ENCODE measurements at places on chromosomes 16 and 17.
A peak's percentile ranks its signal among the peaks of the same experiment; 100 is the strongest.

- H3K27ac ChIP-seq, result no peak overlapping the region
- H3K27me3 ChIP-seq, result peaks cover 4% of the 10 kb centered on the region
- H3K4me3 ChIP-seq, result no peak overlapping the region
- no peak for DNase-seq
- H3K36me3 ChIP-seq, result peaks cover 13% of the 10 kb centered on the region
- H3K4me1 ChIP-seq, result peaks cover 48% of the 10 kb centered on the region
These were observed 226.3 kb downstream of the MSI2 start for GRCh38 chr17:57482657-57483056.

DNA sequence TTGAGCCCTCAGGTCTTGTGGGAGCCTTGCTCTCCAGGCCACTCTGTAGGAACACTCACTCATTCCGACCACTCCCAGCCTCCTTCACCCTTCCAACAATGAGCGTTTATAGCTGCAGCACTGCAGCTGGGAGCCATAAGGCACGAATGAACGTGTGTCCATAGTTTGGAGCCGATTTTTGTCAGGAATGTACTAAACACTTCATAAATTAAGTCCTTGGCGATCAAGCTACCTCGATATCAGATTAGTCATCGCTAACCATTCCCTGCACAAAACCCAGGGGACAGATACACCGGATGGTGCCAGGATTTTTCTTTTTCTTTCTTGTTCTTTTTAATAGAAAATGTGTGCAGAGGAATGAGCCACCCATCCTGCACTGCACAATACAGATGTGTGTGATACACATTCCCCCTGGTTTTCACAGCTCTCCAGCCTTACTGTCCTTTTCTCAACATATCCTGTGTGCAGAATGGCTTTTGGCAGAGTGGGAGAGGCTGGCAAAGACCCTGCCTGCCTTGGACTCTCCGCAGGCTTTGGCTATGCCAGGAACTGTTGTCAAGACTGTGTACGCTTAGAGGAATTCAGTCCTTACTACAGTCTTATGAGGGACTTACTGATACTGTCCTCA is 68.4 kb upstream of the ELAC2 start:
- H3K27ac ChIP-seq, result no peak overlapping the region
- H3K4me1 ChIP-seq, result no peaks in the 10 kb centered on the region
- H3K27me3 ChIP-seq, result no peaks in the 10 kb centered on the region
- no peak overlapping the region for H3K4me3 ChIP-seq
- H3K36me3 ChIP-seq, result no peaks in the 10 kb centered on the region
- DNase-seq, result no peak

DNA sequence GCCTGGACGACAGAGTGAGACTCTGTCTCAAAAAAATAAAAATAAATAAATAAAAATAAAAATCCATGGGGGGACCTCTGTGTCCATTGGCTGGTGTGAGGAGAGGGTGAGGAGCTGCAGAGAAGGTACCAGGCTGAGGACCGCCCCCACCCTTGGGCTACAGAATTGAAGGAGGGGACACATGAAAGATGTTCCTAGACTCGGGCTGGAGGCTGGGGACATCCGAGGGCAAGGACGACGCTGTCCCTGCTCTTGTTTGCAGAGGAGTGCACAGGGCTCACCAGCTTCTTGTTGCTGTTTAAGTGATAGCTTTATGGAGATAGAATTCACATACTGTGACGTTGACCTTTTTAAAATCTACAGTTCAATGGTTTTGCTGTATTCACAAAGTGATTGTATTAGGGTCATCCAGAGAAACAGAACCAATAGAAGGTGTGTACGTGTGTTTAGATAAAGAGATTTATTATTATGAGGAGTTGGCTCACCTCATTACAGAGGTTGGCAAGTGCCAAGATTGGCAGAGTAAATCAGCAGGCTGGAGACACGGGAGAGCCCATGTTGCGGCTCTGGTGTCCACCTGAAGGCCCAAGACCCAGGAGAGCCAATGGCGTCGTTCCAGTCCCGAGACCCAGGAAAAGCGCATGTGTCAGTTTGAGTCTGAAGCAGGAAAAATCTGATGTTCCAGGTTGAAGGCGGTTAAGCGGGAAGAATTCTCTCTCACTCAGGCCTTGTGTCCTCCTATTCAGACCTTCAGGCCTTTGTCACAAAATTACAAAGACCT is 320.7 kb downstream of the SEC14L1 start:
- no peak for DNase-seq
- H3K4me3 ChIP-seq, result peak overlapping the region; percentile 62
- no peaks in the 10 kb centered on the region for H3K36me3 ChIP-seq
- peak overlapping the region; percentile 95 for H3K27ac ChIP-seq
- peaks cover 95% of the 10 kb centered on the region for H3K4me1 ChIP-seq
- peaks cover 8% of the 10 kb centered on the region for H3K27me3 ChIP-seq

- H3K27ac ChIP-seq, result peak within 1 kb of the TSS; percentile 93
- DNase-seq, result peak; percentile 36
- peaks cover 70% of the 10 kb centered on the region for H3K4me1 ChIP-seq
These were observed at the start of gene XYLT1 for GRCh38 chr16:17470908-17471718. Gene XYLT1, minus strand, starts transcription at chr16:17470960. Its CDS starts 164 bp downstream, at chr16:17470796.

DNA sequence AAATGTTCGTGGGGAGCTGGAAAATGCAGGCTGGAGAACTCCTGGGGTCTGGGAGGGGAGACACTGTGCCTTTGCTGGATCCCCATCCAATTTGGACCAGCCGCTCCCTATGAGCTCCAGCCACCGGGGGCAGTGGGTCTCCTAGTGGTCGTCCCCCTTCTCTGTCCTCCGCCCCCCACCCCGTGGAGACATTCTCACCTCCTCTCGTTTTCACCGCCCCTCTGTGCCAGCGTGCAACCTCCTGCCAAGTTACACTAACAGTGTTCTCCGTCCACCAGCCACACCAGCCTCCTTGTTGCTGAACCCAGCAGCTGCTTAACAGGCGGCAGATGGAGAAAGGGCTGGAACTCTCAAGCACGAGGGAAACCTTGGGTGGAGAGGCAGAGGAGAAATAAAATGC is 67.4 kb upstream of the SOX9 start:
- no peak overlapping the region for H3K4me3 ChIP-seq
- no peaks in the 10 kb centered on the region for H3K4me1 ChIP-seq
- no peak overlapping the region for H3K27ac ChIP-seq
- no peaks in the 10 kb centered on the region for H3K36me3 ChIP-seq
- no peak for DNase-seq
- H3K27me3 ChIP-seq, result peaks cover 2% of the 10 kb centered on the region

DNA sequence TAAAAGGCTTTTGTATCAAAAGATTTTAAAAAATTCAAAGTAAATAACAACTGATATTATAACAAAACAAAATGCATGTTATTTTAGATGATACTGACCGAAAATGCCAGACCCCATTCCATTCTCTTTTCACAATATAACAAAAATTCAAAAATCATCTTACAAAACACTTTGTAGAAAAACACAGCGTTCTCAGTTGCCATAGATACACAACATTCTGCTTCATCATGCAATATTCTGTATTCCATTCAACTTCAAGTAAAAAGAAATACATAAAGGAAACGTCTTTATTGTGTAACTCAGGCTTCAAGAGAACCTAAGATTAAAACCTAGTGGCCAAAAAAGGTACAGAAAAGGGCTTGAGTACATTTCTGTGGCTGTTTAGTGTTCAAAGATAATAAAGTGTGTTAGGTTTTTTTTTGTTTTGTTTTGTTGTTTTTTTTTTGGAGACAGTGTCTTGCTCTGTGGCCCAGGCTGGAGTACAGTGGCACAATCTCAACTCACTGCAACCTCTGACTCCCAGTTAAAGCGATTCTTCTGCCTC is 250.5 kb downstream of the CEP112 start:
- no peaks in the 10 kb centered on the region for H3K4me1 ChIP-seq
- DNase-seq, result no peak
- H3K36me3 ChIP-seq, result no peaks in the 10 kb centered on the region
- H3K27ac ChIP-seq, result no peak overlapping the region
- H3K4me3 ChIP-seq, result no peak overlapping the region
- peaks cover 6% of the 10 kb centered on the region for H3K27me3 ChIP-seq

- H3K27ac ChIP-seq, result no peak overlapping the region
- no peak overlapping the region for H3K4me3 ChIP-seq
- no peaks in the 10 kb centered on the region for H3K36me3 ChIP-seq
- no peak for DNase-seq
These were observed 12.2 kb upstream of the TERF2 start for GRCh38 chr16:69397821-69398521.

GRCh38 chr17:28928061-28928460 is 23.3 kb downstream of the PHF12 start:
- no peak for DNase-seq
- H3K4me3 ChIP-seq, result no peak overlapping the region
- H3K27ac ChIP-seq, result peak overlapping the region; percentile 97
- peaks cover 70% of the 10 kb centered on the region for H3K4me1 ChIP-seq

GRCh38 chr17:28846231-28846630 is 3.6 kb upstream of the FAM222B start:
- no peaks in the 10 kb centered on the region for H3K36me3 ChIP-seq
- H3K4me3 ChIP-seq, result no peak overlapping the region

GRCh38 chr16:9428355-9429005 is 337.0 kb downstream of the HAPSTR1 start:
- DNase-seq, result no peak
- no peaks in the 10 kb centered on the region for H3K4me1 ChIP-seq
- no peaks in the 10 kb centered on the region for H3K36me3 ChIP-seq
- H3K4me3 ChIP-seq, result no peak overlapping the region

- H3K27ac ChIP-seq, result no peak overlapping the region
- H3K4me3 ChIP-seq, result no peak overlapping the region
- H3K27me3 ChIP-seq, result no peaks in the 10 kb centered on the region
- no peaks in the 10 kb centered on the region for H3K36me3 ChIP-seq
- H3K4me1 ChIP-seq, result no peaks in the 10 kb centered on the region
These were observed 403 bp upstream of the KRTAP3-1 start for GRCh38 chr17:41009301-41009760.

DNA sequence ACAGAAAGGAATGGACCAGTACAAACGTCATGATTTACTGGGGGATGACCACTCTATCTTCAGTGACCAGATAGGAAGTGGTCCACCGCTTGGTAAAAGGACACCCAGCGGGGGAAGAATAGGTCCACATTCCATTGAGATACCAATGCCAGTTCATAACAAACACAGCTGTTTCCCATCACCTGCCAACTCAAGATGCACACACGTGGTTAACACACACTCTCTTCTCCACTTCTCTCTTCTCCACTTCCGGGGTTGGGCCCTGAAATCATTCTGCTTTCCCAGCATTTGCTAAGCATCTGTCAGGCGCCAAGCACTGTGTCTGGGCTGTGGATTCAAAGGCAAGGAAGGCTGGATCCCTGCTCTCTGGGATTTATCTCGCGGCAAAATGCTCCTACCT is 175.5 kb downstream of the SLC39A11 start:
- no peak overlapping the region for H3K4me3 ChIP-seq
- no peaks in the 10 kb centered on the region for H3K36me3 ChIP-seq
- peaks cover 7% of the 10 kb centered on the region for H3K4me1 ChIP-seq
- no peak overlapping the region for H3K27ac ChIP-seq

GRCh38 chr16:5257462-5257861 is 159.9 kb upstream of the EEF2KMT start:
- no peak overlapping the region for H3K27ac ChIP-seq
- no peak overlapping the region for H3K4me3 ChIP-seq
- no peaks in the 10 kb centered on the region for H3K4me1 ChIP-seq
- H3K36me3 ChIP-seq, result no peaks in the 10 kb centered on the region

DNA sequence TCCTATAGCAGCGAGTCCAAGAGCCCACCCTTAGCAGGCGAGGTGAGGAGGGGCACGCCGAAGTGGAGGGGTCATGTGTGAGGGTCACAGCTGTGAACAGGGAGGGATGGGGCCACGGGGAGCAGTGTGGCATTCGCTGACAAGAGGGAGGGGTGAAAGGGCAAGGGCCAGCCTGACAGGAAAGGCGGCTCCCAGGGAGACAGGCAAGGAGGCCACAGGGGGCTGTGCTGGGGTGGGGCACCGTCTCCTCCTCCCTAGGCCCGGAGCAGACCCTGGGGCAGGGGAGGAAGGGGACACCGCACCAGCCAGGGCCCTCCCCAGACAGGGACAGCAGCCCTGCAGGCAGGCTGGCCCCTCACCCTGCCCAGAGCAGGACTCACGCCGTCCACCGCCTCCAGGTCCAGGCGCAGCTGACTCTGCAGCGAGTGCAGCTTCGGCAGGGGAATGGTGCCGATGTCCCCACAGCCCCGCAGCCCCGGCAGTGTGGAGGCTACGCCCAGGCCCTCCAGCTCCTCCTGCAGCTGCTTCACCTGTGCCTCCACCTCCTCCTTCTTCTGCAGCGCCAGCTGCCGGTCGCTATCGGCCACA is 15.1 kb downstream of the GNPTG start:
- no peaks in the 10 kb centered on the region for H3K4me1 ChIP-seq
- H3K36me3 ChIP-seq, result peaks cover 5% of the 10 kb centered on the region
- H3K4me3 ChIP-seq, result no peak overlapping the region
- H3K27me3 ChIP-seq, result peaks cover 4% of the 10 kb centered on the region
- no peak for DNase-seq

DNA sequence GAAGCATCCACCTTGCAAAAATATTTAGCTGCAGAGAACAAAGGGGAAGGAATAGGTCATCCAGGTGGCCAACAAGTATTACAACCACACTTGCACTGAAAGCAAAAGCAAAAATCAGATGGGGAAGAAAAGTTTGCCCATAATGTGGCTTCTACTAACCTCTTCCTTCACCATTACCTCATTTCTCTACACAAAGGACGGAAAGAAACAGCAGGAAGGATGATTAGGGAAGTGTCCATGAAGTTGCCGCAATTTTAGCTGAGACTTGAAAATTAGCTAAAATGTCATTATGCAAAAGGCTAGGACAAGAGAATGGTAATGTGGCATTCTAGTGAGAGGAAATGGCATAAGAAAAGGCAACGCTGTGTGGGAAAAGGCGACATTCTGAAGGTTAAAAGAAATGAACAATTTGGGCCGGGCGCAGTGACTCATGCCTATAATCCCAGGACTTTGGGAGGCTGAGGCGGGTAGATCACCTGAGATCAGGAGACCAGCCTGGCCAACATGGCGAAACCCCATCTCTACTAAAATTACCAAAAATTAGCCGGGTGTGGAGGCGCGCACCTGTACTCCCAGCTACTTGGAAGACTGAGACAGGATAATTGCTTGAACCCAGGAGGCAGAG is 13.7 kb downstream of the KANSL1 start:
- peak overlapping the region; percentile 74 for H3K4me3 ChIP-seq
- H3K27me3 ChIP-seq, result peaks cover 2% of the 10 kb centered on the region
- DNase-seq, result no peak
- H3K27ac ChIP-seq, result peak overlapping the region; percentile 82
- peaks cover 91% of the 10 kb centered on the region for H3K4me1 ChIP-seq
- H3K36me3 ChIP-seq, result no peaks in the 10 kb centered on the region

DNA sequence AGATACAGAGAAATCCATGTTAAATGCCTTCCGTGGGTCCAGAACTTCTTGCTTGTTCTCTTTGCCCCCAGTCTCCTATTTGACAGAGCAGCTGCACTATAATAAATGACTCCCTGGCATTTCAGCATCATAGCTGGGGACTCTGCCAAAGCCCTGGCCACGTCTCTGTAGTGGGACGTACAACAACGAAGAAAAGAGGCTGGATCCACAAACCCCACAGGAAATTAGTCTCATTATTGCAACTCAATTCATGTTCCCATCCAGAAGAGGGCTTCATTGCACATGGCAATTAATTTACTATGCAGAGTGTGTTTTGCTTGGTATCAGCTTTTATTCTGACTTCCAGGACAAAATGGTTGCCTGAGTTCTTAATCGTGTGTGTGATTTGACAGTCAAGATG is 121.3 kb downstream of the CDH13 start:
- DNase-seq, result no peak
- peaks cover 17% of the 10 kb centered on the region for H3K4me1 ChIP-seq
- H3K36me3 ChIP-seq, result no peaks in the 10 kb centered on the region
- peak overlapping the region; percentile 11 for H3K4me3 ChIP-seq
- H3K27me3 ChIP-seq, result no peaks in the 10 kb centered on the region

Measured in immature natural killer cell (primary cell).